DND-41 (cell line): ENCODE measurements at places on chromosomes 2 and 18.

- peaks cover 11% of the 10 kb centered on the region for H3K27me3 ChIP-seq
- no peaks in the 10 kb centered on the region for H3K36me3 ChIP-seq
- no peak overlapping the region for H3K4me3 ChIP-seq
- no peaks in the 10 kb centered on the region for H3K4me1 ChIP-seq
- H3K27ac ChIP-seq: no peak overlapping the region
These were observed 63.3 kb downstream of the KYNU start for GRCh38 chr2:142940606-142941223.

DNA sequence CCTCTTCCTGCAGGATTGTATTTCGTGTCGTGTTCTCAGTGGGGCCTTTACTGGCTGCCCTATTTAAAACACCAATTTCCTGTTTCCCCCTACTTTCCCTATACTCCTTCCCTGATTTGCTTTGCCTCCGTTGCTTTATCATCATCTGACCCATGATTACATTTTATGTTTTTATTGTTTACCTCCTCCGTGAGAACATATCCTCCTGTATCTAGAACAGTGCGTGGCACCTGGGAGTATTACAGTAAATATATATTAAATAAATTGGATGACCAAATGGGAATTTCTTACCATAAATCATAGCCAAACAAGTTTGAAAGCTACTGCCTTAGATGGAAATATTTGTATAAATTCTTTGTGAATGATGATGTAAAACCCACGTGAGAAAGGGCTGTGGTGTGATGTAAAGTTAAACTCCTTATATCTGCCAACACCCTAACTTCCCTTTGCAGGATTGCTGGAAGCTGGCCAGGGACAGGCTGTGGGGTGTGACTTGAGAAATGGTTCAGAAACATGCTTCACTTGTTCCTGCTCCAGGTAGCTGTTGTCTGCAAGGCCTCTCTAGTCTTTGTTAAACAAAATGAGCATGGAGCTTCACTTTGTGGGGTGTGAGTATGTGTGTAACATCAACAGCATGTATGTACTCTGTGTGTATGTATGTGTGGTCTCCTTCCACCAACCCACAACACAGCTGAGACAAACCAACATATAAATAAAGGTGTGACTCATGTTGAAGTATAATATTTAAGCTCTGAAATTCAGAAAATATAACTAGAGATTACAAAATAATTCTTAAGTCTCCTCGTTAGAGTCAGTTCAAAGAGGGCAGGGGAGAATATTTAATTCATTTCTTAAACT lies 40.3 kb downstream of the LHCGR start:
- no peak for DNase-seq
- no peak overlapping the region for H3K27ac ChIP-seq
- H3K27me3 ChIP-seq: peaks cover 15% of the 10 kb centered on the region
- no peaks in the 10 kb centered on the region for H3K4me1 ChIP-seq
- H3K4me3 ChIP-seq: no peak overlapping the region
- H3K36me3 ChIP-seq: no peaks in the 10 kb centered on the region

DNA sequence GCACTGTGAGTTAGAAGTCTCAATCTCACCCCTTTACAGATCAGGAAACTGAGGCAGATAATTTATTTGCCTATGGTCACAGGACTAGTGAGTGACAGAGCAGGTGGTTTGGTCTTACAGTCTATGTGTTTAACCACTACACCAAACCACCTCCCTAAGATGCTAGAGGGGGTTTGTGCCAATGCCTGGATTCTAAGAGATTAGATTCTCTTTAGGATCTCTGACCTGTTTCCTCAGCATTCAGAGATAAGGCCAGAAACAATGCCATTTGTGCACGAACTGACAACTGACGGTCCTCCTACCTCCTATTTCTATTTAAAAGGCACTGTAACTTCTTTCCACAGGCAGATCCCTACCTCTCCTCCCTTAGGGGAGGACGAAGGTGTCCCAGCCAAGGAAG lies 2.3 kb upstream of the SLC20A1 start:
- H3K4me3 ChIP-seq: no peak overlapping the region
- no peak overlapping the region for H3K27ac ChIP-seq
- DNase-seq: no peak
- H3K27me3 ChIP-seq: no peaks in the 10 kb centered on the region

GRCh38 chr2:132383956-132384355 lies 32.6 kb upstream of the GPR39 start:
- DNase-seq: no peak
- H3K27me3 ChIP-seq: peaks cover 2% of the 10 kb centered on the region
- no peaks in the 10 kb centered on the region for H3K36me3 ChIP-seq
- no peaks in the 10 kb centered on the region for H3K4me1 ChIP-seq
- H3K27ac ChIP-seq: no peak overlapping the region

- no peaks in the 10 kb centered on the region for H3K4me1 ChIP-seq
- H3K27me3 ChIP-seq: no peaks in the 10 kb centered on the region
- no peaks in the 10 kb centered on the region for H3K36me3 ChIP-seq
These were observed 162.3 kb downstream of the PHLPP1 start for GRCh38 chr18:62877411-62878221.

- no peak overlapping the region for H3K4me3 ChIP-seq
- no peak overlapping the region for H3K27ac ChIP-seq
- no peaks in the 10 kb centered on the region for H3K27me3 ChIP-seq
- no peak for DNase-seq
- H3K36me3 ChIP-seq: peaks cover 37% of the 10 kb centered on the region
- no peaks in the 10 kb centered on the region for H3K4me1 ChIP-seq
These were observed 31.9 kb downstream of the ABHD3 start for GRCh38 chr18:21672521-21673267.

GRCh38 chr2:160388464-160389263 lies 104.9 kb downstream of the RBMS1 start:
- no peaks in the 10 kb centered on the region for H3K36me3 ChIP-seq
- H3K4me3 ChIP-seq: no peak overlapping the region
- H3K4me1 ChIP-seq: peaks cover 34% of the 10 kb centered on the region
- DNase-seq: peak; percentile 64
- no peaks in the 10 kb centered on the region for H3K27me3 ChIP-seq
- H3K27ac ChIP-seq: 0 out of 2 replicates have a peak overlapping the region, but pooled peaks have one; percentile 11

- H3K4me3 ChIP-seq: no peak overlapping the region
- H3K4me1 ChIP-seq: no peaks in the 10 kb centered on the region
- no peak for DNase-seq
- H3K36me3 ChIP-seq: no peaks in the 10 kb centered on the region
- H3K27me3 ChIP-seq: no peaks in the 10 kb centered on the region
These were observed 5.4 kb downstream of the POU3F3 start for GRCh38 chr2:104859291-104859765.

DNA sequence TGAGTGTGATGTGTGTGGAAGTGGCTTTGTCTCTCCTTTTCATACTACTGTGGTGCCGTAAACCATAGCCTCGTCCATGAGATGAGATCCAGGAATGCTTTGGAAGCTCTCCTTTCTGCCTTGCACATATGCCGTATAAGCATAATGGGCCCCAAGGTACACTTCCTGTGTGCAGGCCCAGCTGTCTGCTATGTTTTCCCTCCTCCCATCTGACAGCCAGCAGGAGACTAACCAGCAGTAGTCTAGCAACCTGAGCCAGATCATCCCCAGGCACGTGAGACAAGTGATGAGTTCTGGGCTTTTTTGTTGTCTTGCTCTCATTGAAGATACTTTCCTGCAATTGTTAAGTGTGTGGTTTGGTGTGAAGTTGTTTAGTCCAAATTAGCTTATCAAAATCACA lies 555.5 kb upstream of the LRRTM4 start:
- no peak overlapping the region for H3K4me3 ChIP-seq
- no peak for DNase-seq
- H3K36me3 ChIP-seq: no peaks in the 10 kb centered on the region
- H3K27me3 ChIP-seq: no peaks in the 10 kb centered on the region

DNA sequence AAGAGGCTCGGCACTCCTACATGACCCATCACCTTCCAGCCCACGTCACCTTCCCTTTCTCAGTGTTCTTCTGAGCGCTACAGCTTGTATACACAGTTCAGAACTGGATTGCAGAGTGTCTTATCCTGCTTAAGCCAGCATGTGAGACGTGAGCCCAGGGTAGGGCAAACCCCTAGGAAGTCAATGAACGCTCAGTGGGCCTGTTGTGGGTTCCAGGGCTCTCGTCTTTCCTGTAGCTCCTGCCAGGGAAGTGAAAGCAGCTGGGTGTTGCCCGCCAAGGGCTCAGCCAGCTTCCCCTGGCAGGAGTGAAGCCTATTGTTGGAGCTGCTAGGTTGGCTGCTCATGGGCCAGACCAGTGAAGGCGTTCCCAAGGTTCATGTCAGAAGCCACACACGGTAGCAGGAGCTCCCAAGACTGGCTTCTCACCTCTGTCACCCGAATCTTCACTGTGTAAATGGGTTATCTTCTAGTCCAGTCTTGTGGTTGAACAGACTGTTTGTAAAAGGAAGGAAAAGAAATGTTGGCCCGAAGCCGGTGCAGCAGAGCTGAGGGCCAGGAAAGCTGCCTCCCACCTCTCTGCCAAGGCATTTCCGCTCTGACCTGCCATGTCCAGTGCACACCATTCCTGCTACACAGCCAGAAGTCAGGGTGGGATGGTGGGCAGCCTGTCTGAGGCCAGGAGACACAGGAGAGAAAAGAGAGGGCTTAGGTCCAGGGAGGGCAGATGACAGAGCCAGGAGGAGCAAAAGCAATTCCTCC lies 69.6 kb upstream of the RMDN2 start:
- no peak overlapping the region for H3K27ac ChIP-seq
- no peak for DNase-seq
- no peaks in the 10 kb centered on the region for H3K4me1 ChIP-seq
- H3K27me3 ChIP-seq: peaks cover 8% of the 10 kb centered on the region
- H3K36me3 ChIP-seq: no peaks in the 10 kb centered on the region
- H3K4me3 ChIP-seq: no peak overlapping the region

- H3K27me3 ChIP-seq: peaks cover 6% of the 10 kb centered on the region
- no peak overlapping the region for H3K4me3 ChIP-seq
- H3K4me1 ChIP-seq: no peaks in the 10 kb centered on the region
- no peak overlapping the region for H3K27ac ChIP-seq
- H3K36me3 ChIP-seq: no peaks in the 10 kb centered on the region
These were observed 20.0 kb downstream of the AQP12B start for GRCh38 chr2:240662681-240663080.

- peaks cover 83% of the 10 kb centered on the region for H3K36me3 ChIP-seq
- H3K4me3 ChIP-seq: no peak overlapping the region
- peaks cover 17% of the 10 kb centered on the region for H3K4me1 ChIP-seq
- H3K27ac ChIP-seq: no peak overlapping the region
These were observed 6.7 kb downstream of the RPE start for GRCh38 chr2:210009126-210009525.

DNA sequence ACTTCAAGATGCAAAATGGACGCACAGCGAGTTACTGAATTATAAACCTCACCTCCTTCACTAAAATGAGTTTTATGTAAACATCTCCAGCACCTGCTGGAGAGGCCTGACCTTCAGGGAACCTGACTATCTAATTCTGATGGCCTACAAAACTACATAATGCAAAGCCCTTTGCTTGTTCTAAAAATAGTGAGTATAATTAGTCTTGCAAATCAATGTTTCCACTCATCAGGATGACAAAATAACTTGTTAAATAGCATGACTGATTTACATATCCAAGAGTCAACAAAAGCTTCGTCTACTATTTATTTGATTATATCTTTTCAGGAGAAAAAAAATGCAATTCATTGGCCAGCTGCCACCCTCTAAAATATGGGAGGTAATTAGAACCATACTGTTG lies 326.3 kb upstream of the MC4R start:
- no peak for DNase-seq
- no peaks in the 10 kb centered on the region for H3K4me1 ChIP-seq
- H3K36me3 ChIP-seq: no peaks in the 10 kb centered on the region
- no peaks in the 10 kb centered on the region for H3K27me3 ChIP-seq
- no peak overlapping the region for H3K27ac ChIP-seq
- no peak overlapping the region for H3K4me3 ChIP-seq

- H3K27me3 ChIP-seq: no peaks in the 10 kb centered on the region
- no peak overlapping the region for H3K27ac ChIP-seq
- H3K4me3 ChIP-seq: no peak overlapping the region
These were observed 10.1 kb downstream of the RRM2 start for GRCh38 chr2:10132596-10132995.

- no peaks in the 10 kb centered on the region for H3K27me3 ChIP-seq
- H3K27ac ChIP-seq: no peak overlapping the region
- DNase-seq: no peak
- no peak overlapping the region for H3K4me3 ChIP-seq
- no peaks in the 10 kb centered on the region for H3K36me3 ChIP-seq
These were observed 139.9 kb upstream of the SLC8A1 start for GRCh38 chr2:40591774-40592173.

GRCh38 chr18:76468345-76469304 lies 26.4 kb downstream of the ZNF516 start:
- H3K27me3 ChIP-seq: peaks cover 10% of the 10 kb centered on the region
- DNase-seq: no peak
- H3K36me3 ChIP-seq: no peaks in the 10 kb centered on the region
- no peaks in the 10 kb centered on the region; the same call in 1 of the 2 replicates for H3K4me1 ChIP-seq
- no peak overlapping the region for H3K4me3 ChIP-seq

- H3K36me3 ChIP-seq: peaks cover 4% of the 10 kb centered on the region; the same call in 1 of the 2 replicates
- no peaks in the 10 kb centered on the region for H3K4me1 ChIP-seq
- H3K27me3 ChIP-seq: no peaks in the 10 kb centered on the region
- no peak overlapping the region for H3K4me3 ChIP-seq
These were observed 17.1 kb upstream of the ATRAID start for GRCh38 chr2:27194538-27195354.

DNA sequence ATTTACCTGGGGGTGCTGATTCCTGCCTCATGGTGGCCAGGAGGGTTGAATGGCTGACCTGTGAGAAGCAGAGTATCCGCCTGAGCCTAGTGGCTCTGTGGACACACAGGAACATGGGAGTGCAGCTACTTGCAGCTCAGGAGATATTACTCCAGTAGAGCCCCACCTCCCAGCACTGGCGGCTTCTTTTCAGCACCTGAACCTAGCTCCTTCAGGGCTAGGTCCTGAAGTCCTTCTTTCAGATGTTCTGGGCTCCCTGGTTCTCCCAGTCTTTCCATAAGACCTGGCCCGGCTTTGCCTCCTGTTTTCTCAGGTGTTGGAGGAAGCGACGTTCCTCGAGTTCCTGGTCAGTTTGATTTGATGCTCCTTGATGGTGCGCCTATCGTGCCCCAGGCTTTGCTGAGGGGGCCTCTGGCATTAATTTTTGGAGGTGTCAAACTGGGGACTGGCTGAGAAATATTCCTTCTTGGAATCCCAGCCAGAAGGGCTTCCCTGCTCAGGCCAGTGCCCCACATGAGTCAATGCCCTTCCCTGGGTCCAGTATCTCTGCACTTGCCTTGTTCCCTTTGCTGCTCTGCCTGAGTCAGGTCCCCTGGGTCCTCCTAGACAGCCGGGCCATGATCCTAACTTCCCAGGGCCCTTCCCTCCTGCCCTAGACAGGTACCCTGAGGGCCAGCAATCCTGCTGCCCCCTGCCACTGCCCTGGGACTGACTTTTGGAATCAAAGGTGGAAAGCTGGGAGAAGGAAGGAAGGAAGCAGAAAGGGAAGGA lies 110.7 kb upstream of the HAAO start:
- H3K27ac ChIP-seq: no peak overlapping the region
- H3K4me1 ChIP-seq: no peaks in the 10 kb centered on the region
- DNase-seq: no peak
